ENCODE measurements at places on chromosomes 16 and 17. TPM values are rescaled to one million over a fixed set of nuclear protein-coding genes. Genes with fewer than 3 reads are reported as not detected.

Gene KRTAP3-1
- total RNA-seq = not detected

Gene TBC1D3K
- not detected for total RNA-seq

Gene WNT9B
- total RNA-seq = not detected

Gene HEXIM2
- total RNA-seq = 5.3 TPM

Gene DHX58
- total RNA-seq = 24.5 TPM

Gene GRB7
- total RNA-seq = not detected

Gene SLC2A4
- not detected for total RNA-seq

DNA sequence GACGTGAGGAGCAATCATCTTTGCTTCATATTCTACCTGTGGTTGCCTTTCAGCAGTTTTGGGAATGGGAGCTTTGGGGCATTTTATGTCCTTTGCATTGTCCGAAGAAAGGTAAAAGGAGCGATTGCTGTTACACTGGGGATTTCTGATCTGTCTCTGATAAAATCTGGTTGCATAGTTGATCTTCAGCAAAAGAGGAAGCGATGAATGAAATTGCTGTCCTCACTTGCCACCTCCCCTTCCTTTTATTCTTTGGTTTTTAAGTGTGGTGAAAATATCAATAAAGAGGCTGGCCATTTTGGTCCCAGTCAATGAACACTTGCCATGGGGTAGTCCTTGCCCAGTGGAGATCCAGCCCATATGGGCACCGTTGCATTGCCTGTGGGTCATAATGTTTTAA is 236.8 kb downstream of the MSI2 start:
- DNase-seq = no peak
- H3K4me3 ChIP-seq = no peak overlapping the region
- peaks cover 3% of the 10 kb centered on the region for H3K4me1 ChIP-seq
- H3K27me3 ChIP-seq = no peaks in the 10 kb centered on the region
- no peaks in the 10 kb centered on the region for H3K36me3 ChIP-seq

DNA sequence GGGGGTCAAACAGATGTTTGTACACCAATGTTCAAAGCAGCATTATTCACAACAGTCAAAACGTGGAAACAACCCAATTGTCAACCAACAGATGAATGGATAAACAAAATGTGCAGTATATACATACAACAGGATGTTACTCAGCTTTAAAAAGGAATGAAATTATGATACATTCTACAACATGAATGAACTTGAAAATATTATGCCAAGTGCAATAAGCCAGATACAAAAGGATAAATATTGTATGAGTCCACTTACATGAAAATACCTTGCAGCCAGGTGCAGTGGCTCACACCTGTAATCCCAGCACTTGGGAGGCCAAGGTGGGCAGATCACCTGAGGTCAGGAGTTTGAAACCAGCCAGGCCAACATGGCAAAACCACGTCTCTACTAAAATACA is 39.9 kb downstream of the UBE2G1 start:
- H3K4me3 ChIP-seq = no peak overlapping the region
- H3K27me3 ChIP-seq = no peaks in the 10 kb centered on the region
- H3K27ac ChIP-seq = no peak overlapping the region
- DNase-seq = no peak
- no peaks in the 10 kb centered on the region for H3K4me1 ChIP-seq

GRCh38 chr16:49643429-49644144 is 212.3 kb downstream of the ZNF423 start:
- H3K4me3 ChIP-seq = no peak overlapping the region
- H3K36me3 ChIP-seq = no peaks in the 10 kb centered on the region
- no peak overlapping the region for H3K27ac ChIP-seq
- DNase-seq = no peak

DNA sequence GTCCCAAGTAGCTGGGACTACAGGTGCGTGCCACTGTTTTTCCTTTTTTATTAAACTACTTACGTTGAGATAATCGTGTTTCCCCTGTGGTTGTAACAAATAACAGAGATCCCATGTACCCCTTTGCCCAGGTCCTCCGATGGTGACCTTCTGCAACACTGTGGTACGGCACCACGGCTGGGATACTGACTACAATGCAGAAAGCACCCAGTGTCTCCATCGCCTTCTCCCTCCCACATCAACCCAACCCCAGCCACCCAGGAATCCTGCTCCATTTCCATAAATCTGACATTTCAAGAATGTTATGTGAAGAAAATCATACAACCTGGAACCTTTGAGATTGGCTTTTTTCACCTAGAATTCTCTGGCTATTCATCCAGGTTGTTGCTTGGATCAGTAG is 22.1 kb downstream of the MPRIP start:
- no peak overlapping the region for H3K4me3 ChIP-seq
- H3K36me3 ChIP-seq = no peaks in the 10 kb centered on the region
- no peak for DNase-seq
- H3K27ac ChIP-seq = no peak overlapping the region
- peaks cover 20% of the 10 kb centered on the region for H3K4me1 ChIP-seq
- H3K27me3 ChIP-seq = no peaks in the 10 kb centered on the region

DNA sequence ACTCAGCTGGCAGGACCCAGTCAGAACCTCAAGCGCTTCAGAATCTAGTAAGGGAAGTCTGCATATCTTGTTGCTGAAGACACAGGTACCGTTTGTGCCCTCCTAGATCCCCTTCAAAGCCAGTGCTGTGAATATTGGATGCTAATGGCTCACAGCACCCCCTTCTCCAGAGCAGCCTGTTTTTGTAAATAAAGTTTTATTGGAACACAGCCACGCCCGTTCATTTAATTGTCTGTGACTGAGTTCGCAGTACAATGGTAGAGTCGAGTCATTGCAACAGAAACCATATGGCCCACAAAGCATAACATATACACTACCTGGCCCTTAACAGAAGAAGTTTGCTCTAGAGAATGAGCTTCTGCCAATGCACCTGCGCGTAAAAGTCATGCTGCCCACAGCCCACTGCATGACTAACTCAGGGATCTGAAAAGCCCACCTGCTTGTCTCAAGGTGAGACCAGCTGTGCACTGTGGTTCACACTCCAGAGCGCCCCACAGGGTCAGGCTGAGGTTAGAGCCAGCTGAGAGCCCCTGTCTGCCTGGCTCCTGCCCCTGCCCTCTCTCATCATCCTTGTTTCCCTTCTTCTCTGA is 48.8 kb downstream of the AIPL1 start:
- no peaks in the 10 kb centered on the region for H3K36me3 ChIP-seq
- no peaks in the 10 kb centered on the region for H3K4me1 ChIP-seq
- no peak overlapping the region for H3K4me3 ChIP-seq
- no peak for DNase-seq
- no peaks in the 10 kb centered on the region for H3K27me3 ChIP-seq
- H3K27ac ChIP-seq = no peak overlapping the region

GRCh38 chr17:37702598-37702997 is 42.3 kb downstream of the HNF1B start:
- no peak for DNase-seq
- H3K27ac ChIP-seq = no peak overlapping the region
- H3K36me3 ChIP-seq = no peaks in the 10 kb centered on the region

- H3K36me3 ChIP-seq = no peaks in the 10 kb centered on the region
- no peaks in the 10 kb centered on the region for H3K27me3 ChIP-seq
- peak; percentile 70 for DNase-seq
- no peak overlapping the region for H3K4me3 ChIP-seq
- no peak overlapping the region for H3K27ac ChIP-seq
These were observed 7.6 kb downstream of the AIPL1 start for GRCh38 chr17:6427279-6427781.

GRCh38 chr16:89873109-89873971 is at the start of gene TCF25:
Gene TCF25 (plus strand): TSS chr16:89873592. CDS start chr16:89873668, 76 bp downstream.
- peak within 1 kb of the TSS; percentile 100 for H3K27ac ChIP-seq
- H3K27me3 ChIP-seq = no peaks in the 10 kb centered on the region
- peak; percentile 79 for DNase-seq

DNA sequence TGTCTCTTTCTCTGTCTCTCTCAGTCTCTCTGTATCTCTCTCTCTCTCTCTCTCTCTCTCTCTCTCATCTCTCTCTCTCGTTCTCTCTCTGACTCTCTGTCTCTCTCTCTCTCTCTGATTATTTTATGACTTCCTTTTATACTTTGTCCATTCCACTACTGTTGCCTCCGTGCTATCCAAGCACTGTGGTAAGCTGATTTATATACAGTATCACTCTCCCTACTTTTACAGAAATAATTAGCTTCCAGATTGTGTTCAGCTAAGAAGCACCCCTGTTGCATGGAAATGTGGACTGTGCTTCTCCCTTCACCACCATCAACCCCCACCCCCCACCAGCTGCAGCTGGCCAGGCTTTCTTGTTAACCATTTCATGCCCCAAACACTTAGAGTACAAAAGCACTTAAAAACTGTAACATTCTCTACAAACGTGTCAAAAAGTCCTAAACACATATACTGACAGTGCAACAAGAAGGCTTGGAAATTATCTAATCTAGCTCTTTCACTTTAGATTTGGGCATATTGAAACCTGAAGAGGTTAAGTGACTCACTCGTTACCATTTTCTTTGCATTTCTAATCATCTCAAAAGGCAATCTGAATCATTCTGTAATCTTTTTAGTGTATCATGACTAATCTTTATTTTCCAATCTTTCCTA is 11.6 kb upstream of the TMEM100 start:
- no peaks in the 10 kb centered on the region for H3K4me1 ChIP-seq
- no peak overlapping the region for H3K4me3 ChIP-seq
- H3K27me3 ChIP-seq = no peaks in the 10 kb centered on the region
- no peak overlapping the region for H3K27ac ChIP-seq
- H3K36me3 ChIP-seq = no peaks in the 10 kb centered on the region

GRCh38 chr17:63546308-63547082 is 3.8 kb upstream of the DCAF7 start:
- no peak overlapping the region for H3K27ac ChIP-seq
- no peaks in the 10 kb centered on the region for H3K36me3 ChIP-seq
- no peak overlapping the region for H3K4me3 ChIP-seq
- DNase-seq = no peak

GRCh38 chr17:64073771-64074703 is 53.6 kb upstream of the ICAM2 start:
- no peak for DNase-seq
- H3K27me3 ChIP-seq = no peaks in the 10 kb centered on the region
- H3K4me3 ChIP-seq = no peak overlapping the region
- peaks cover 51% of the 10 kb centered on the region for H3K36me3 ChIP-seq
- H3K4me1 ChIP-seq = peaks cover 6% of the 10 kb centered on the region

DNA sequence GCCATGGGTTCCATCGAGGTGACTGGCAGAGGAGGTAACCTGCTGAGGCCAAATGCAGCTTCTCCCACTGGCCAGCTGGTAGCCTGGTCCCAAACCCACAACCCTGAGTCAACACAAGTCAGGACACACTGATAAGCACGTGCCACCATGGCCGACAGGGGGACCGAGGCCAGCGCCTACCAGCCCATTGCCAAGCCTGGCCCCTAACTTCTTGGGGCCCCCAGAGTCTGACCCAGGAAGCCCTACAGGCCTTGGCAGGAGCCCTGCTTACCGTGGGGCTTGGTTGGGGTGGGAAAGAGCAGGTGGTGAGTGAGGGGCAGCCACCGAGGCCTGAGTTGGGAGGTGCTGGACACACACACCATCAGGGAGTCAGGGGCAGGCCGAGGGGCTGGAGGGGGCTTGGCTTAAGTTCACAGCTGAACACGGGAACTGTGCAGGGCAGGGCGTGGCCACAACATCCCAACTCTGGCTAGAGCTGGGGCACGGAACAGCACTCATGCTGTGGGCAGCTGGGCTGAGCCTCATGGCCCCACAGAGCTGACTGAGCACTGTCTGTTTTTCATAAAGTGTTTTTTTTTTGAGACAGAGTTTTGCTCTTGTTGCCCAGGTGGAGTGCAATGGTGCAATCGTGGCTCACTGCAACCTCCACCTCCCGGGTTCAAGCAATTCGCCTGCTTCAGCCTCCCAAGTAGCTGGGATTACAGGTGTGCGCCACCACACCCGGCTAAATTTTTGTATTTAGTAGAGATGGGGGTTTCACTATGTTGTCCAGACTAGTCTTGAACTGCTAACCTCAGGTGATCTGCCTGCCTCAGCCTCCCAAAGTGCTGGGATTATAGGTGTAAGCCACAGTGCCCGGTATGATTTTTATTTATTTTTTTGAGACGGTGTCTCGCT is 5.5 kb downstream of the MRPL28 start:
- H3K27ac ChIP-seq = no peak overlapping the region
- H3K36me3 ChIP-seq = peaks cover 19% of the 10 kb centered on the region
- no peaks in the 10 kb centered on the region for H3K27me3 ChIP-seq

DNA sequence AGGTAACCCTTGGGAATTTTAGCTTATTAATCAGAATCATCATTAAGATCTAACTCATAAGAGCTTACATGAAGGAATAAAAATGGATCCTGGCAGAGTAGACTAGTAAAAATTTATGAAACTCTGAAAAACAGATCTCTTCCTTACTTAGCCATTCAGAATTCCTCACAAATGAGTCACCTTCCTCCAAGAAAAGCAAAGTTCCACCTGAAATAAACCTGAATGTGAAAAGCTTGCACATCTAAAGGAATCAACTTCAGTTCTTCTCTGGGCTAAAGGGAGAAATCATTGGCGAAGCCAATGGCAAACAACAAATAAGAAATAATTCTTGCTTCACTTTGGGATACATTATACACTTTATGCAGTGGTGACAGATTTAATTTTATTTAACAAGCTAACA is 22.7 kb downstream of the MYO1D start:
- no peak for DNase-seq
- H3K4me3 ChIP-seq = no peak overlapping the region
- peaks cover 2% of the 10 kb centered on the region for H3K27me3 ChIP-seq
- H3K4me1 ChIP-seq = no peaks in the 10 kb centered on the region
- no peaks in the 10 kb centered on the region for H3K36me3 ChIP-seq

DNA sequence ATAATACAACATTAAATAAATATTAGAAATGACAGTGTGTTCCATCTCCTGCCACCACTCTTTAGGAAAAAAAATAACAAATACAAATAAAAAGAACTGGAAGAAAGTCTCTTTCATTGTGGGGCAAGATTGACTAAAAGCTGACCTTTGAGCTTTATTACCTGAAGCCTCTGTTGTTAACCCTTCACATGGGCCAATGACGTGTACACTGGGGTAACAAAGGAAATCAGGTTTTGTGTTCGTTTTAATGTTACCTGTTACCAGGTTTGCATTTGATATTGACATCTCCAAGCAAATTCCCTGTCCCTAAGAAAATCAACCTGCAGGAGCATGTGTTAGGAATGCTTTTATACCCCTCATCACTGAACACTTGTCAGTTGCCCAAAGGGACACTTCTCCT is 39.0 kb downstream of the NLK start:
- no peak overlapping the region for H3K4me3 ChIP-seq
- no peaks in the 10 kb centered on the region for H3K36me3 ChIP-seq
- no peaks in the 10 kb centered on the region for H3K4me1 ChIP-seq
- no peak overlapping the region for H3K27ac ChIP-seq

DNA sequence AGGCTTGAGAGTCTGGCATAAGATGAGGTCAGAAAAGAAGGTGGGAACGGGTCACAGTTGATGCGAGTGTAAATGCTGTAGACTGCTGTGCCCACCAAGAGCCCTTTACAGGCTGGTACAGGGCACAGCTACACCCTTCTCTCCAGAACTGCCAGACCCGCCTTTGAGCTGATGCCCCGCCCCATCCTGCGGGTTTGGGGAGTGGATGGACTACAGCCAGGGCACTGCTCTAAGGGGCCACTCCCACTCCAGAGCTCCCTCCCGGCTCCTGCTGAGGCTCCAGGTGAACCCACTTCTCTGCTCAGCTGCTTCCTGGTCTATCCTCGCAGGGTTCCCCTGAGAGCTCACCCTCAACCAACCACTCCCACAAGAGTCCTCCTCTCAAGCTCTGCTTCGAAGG is 12.3 kb downstream of the MEIOB start:
- H3K27ac ChIP-seq = no peak overlapping the region
- no peaks in the 10 kb centered on the region for H3K36me3 ChIP-seq
- no peak overlapping the region for H3K4me3 ChIP-seq
- H3K4me1 ChIP-seq = no peaks in the 10 kb centered on the region
- DNase-seq = no peak

- no peak overlapping the region for H3K4me3 ChIP-seq
- H3K36me3 ChIP-seq = no peaks in the 10 kb centered on the region
- peaks cover 22% of the 10 kb centered on the region for H3K4me1 ChIP-seq
- H3K27me3 ChIP-seq = no peaks in the 10 kb centered on the region
- no peak overlapping the region for H3K27ac ChIP-seq
These were observed 851 bp upstream of the DPEP1 start for GRCh38 chr16:89612415-89613166.
